Body of pancreas (tissue), 4 donors: ENCODE measurements at places on chromosomes 7 and 10.

DNA sequence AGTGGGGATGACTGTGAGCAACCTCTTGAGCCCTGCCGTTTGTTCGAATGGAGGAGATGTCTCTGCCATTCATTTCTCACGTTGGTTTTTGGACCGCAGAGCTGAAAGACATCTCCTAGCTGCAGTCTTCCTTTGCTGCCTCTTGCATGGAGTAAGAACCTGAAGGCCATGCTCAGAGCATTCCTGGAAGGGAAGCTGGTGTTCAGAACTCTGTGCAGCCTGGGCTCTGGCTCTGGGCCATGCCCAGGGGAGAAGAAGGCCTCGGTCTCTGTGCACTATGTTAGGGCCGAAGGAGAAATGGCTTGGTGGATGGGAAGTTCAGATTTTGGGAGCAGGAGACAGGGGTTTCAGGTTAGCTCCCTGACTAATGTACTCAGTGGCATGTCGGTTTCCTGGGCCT is 22.9 kb downstream of the SFTPD start:
- DNase-seq: no peak

DNA sequence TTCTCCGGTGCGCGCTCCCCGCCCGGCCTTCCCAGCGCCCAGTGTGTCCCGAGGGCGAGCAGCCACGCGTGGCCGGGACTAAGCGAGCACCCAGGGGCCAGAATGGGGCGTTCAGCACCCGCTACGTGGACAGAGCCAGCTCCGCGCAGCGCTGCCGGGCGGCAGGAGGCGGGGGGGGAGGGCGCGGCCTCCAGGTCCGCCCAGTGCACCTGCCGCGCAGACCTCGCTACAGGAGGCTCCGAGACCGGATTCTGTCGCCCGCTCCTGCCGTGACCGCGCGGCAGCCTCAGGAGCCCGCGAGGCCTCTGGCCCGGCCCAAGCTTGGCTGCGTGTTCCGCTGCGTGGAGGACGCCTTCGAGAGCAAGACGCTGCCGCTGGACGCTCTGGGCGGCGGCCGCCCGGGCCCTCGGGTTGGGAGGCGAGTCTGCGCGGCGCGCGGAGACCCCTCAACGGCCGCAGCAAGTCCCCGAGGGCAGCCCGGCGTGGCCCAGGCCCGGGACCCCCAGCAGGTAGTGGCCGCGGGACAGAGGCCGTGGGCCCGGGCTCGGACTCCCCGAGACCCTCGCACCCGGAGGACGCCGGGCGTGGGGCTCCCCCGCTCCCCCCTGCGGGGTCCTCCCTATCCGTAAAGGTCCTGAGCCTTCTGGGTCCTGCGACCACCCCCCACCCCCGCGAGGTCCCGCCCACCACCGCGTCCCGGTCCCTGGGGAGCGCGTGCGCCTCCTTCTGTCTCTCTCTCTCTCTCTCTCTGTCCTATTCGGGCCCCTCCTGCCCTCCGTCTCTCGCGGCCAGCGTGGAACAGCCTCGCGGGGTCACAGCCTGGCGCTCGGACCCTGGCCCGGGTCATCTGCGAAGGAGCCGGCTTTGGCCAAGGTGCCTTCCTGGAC is 904 bp upstream of the DPYSL4 start:
- DNase-seq: peak; percentile 69

- no peak for DNase-seq
Measured at GRCh38 chr7:81268551-81268950, 349.7 kb upstream of the SEMA3C start.

DNA sequence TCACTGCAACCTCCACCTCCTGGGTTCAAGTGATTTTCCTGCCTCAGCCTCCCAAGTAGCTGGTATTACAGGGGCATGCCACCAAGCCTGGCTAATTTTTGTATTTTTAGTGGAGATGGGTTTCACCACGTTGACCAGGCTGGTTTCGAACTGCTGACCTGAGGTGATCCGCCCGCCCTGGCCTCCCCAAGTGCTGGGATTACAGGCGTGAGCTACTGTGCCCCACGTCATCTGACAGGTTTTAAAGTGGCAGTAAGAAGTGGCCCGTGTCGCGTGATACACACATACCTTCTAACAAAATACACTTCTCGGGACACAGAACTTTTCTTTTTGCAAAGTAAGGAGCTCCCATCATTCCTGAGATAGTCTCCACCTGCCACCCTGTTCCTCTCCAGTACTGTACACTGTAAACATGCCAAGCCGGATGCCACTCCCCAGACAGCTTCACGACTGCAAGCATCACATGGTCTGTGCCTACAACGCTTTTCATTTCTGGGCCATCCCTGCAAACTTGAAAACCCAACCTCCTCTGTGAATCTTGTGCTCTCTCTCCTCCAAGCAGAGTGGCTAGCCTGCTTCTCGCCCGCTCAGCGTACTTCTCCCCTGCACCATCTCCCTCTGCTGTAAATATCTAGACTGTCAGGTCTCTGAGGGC is 256.3 kb upstream of the KLF14 start:
- no peak for DNase-seq

- DNase-seq: no peak
Measured at GRCh38 chr10:93435621-93436397, 46.3 kb downstream of the MYOF start.

GRCh38 chr7:4851459-4852422 is 10.1 kb downstream of the PAPOLB start:
- no peak for DNase-seq

GRCh38 chr10:62075414-62075813 is 173.9 kb downstream of the ARID5B start:
- DNase-seq: no peak

- no peak for DNase-seq
Measured at GRCh38 chr7:19754521-19755116, 18.8 kb downstream of the TMEM196 start.

DNA sequence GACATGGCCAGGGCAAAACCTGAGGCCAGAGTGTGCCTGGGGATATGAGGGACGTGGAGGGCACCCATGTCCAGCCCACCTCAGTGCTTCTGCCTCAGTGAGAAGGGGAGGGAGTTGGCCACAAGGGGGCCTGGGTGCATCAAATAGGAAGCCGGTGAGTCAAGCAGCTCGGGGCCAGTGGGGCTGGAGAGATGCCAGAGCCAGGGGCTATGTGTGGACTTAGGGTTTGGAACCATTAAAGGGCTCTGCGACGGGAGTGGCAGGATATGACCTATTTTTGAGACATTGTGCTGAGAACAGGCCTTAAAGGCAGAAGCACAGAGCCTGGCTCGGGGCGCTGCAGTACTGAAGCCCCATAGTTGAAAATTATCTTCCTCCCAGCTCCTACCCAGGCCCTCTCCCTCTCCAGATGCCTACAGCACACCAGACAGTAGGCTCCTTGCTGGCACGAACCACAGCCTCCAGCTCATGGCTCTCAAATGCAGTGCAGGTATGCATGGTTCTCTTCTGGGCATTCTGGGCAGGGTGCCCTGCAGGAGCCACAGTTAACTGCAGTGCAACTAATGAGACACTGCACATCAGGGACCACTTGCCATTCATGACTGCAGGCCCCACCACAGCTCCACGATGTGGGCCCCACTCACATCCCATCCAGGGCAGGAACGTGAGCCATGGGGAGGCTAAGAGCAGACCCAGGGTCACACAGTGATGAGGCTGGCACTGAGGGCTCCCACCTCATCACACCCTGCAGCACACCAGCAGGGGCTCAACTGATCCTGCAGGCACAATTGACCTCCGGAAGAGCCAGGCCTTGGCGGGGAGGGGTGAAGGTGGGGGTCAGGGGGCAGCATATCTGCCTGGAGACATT is 7.2 kb upstream of the PGAM2 start:
- DNase-seq: peak; percentile 63

GRCh38 chr7:155981703-155982102 is 169.4 kb upstream of the SHH start:
- no peak for DNase-seq

GRCh38 chr10:30637881-30638467 is 8.4 kb upstream of the LYZL2 start:
- no peak for DNase-seq

DNA sequence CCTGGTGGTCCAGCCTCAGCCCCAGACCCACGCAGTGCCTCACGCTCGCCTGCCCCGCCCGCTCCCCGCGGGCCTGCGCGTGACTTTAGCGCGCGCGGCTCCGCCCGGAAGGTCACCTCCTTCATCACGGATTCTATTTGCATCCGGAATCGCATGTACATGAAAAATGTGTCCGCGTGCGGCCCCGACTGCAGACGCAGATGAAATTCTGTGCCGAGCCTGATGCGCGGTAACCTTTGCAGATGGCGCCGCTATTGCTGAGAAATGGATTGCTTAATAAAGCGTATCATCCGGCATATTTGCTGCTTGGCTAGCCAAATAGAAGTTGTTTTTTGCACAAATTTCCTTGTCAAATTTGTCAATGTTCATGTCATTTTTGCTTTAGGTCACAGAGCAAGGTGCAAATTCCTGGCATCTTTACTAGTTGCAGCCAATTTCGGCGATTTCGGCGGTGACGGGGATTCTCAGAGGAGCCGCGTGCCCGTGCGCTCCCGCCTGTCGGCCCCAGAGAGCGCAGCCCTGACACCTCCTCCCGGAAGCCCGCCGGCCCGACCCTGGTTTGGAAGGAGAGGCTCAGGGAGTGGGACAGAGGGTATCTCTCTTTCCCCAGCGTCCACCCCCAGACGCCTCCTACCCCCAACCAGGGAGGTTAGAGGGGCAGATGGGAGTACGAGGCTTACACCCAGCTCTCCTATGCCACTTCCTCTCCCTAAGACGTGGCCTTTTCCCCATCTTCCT is 85.9 kb upstream of the PAX2 start:
- DNase-seq: no peak

DNA sequence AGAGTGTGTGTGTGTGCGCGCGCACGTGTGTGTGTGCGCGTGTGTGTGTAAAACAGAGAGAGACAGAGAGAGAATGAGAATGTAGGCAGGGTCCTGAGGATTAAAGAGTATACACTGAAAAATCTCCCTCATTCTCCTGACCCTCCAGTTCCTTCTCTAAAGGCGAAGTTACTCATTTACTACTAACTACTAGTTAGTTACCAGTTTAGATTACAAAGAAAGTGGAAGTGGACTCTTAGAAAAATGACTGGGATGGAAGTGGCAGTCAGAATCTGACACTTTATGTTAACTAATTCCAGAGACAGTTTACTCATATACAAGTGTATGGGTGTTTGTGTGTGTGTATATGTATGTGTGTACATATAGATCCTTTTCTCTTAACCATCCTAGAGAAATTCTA is 146.5 kb upstream of the LRRN3 start:
- no peak for DNase-seq

DNA sequence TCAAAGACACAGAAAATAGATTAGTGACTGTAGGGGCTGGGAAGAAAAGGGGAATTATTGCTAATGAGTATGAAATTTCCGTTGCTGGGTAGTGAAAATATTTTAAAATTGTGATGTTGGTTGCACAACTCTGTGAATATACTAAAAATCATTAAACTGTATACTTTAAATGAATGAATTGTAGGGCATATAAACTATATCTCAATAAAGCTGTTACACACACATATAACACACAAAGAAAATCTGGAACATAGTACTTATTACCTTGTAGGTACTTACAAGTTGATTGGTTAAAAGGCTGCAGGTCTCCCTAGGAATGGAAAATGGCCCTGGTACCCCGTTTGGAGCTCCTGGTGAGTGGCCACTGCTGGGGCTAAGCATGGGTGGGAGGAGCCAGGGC is 27.1 kb upstream of the VCL start:
- no peak for DNase-seq

- no peak for DNase-seq
Measured at GRCh38 chr7:18357691-18358090, 137.9 kb upstream of the HDAC9 start.

- no peak for DNase-seq
Measured at GRCh38 chr7:7956531-7957128, 12.0 kb upstream of the GLCCI1 start.

DNA sequence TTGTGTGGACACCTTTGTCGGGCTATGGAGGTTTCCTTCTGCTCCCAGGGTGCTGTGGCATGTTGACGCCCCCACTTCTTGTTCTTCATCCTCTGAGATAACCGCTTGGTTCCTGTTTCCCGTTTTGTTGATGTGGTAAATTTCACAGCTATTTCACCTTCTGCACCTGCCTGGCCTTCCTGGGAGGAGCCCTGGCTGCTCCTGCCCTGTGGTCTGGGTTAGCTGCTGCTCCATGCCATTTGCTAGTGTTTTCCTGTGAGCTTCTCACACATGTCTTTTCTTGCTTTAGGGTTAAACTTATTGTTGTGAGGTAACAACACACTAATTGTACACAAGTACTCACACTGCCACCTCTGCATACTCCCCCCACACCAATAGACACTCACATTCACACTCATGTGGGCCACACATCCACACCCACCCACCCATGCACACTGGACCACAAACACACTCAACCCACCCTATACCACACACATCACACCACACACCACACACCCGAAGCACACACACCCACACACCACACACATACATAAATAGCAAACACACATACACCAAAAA is 46.5 kb upstream of the MSMB start:
- DNase-seq: no peak

DNA sequence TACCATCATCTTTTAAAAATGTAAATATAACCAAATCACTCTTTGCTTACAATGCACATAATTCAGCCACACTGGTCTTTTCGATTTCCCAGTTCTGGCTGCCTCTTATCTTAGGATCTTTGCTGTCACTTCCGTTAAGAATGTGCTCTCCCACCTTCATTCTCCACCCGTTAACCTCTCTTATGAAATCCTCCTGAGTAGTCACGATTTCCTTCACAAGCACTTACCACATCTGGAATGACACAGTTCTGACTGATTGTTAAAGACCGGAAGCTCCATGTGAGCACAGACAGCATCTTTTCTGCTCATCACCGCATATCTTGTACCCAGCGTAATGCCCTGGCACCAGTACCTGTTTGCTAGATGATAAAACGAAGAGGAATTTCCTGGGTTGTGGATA is 84.3 kb downstream of the CUL2 start:
- DNase-seq: no peak

DNA sequence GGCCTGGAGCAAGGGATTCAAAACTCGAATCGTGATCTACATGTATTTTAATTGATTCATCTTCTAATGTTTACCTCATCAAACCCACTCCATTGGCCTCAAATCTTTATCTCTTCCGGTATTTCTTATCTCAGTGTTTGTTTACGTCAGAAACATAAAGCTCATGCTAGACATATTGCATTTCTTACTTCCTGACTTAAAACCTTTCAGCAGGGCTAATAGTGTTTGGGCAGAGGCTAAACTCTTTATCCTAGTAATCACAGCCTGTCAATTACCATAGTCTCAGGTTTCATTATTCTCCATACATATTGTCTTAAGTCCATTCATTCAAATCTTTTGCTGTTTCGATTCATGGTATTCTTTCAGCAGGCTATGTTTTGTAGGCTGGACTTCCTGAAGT is 81.3 kb upstream of the AGR3 start:
- no peak for DNase-seq
